Epithelial cell of esophagus (primary cell): ENCODE measurements at places on chromosomes 4 and X.

GRCh38 chr4:138439143-138439581 lies 197.0 kb upstream of the SLC7A11 start:
- no peak for DNase-seq

GRCh38 chrX:38278682-38279081 lies 48.6 kb downstream of the RPGR start:
- no peak for DNase-seq

GRCh38 chrX:29826742-29827141 lies 388.6 kb upstream of the MAGEB2 start:
- DNase-seq, result no peak

GRCh38 chr4:136424052-136424451 lies 1108.2 kb downstream of the PCDH18 start:
- DNase-seq, result no peak

DNA sequence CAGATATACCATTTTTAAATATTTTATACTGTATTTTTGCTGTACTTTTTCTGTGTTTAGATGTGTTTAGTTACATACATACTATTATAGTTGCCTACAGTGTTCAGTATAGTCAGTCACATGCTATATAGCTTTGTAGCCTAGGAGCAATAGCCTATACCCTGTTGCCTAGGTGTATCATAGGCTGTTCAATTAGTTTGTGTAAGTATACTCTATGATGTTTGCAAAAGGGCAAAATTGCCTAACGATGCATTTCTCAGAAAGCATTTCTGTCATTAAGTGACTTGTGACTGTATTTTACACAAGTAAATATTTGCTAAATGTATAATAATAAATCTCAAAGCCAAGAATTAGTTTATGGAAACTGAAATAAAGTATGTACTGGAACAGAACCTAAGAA lies 9.5 kb downstream of the ETFDH start:
- DNase-seq, result no peak

- DNase-seq, result no peak
Measured at GRCh38 chrX:38917954-38918353, 116.7 kb downstream of the MID1IP1 start.

- DNase-seq, result no peak
Measured at GRCh38 chr4:26192899-26193869, 127.6 kb upstream of the RBPJ start.

- DNase-seq, result peak; percentile 84
Measured at GRCh38 chrX:74104356-74105015, 199.5 kb upstream of the ZCCHC13 start.

DNA sequence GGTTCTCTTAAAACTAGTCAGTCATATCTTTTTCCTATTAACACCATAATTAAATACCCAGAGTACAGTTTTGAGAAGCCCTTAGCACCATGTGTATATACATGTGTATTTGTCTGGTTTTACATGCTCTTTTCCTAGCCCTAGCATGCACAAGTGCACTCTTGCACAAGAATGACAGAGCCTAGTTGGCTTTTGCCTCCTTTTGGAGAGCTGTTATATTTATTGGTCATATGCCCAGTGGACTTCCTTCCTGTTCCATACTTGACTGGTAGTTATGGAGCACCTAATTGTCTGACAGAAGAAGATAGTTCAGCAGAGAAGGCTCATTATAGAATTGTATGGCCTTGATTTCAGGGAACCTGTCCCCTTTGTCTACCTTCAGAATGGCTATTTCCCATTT lies 155.6 kb downstream of the ARX start:
- no peak for DNase-seq

GRCh38 chr4:82261084-82261483 lies 112.7 kb downstream of the HNRNPD start:
- DNase-seq, result no peak

- DNase-seq, result no peak
Measured at GRCh38 chrX:120357186-120357585, 4.7 kb upstream of the ATP1B4 start.

GRCh38 chr4:128869776-128870509 lies 60.4 kb downstream of the JADE1 start:
- peak; percentile 3 for DNase-seq

DNA sequence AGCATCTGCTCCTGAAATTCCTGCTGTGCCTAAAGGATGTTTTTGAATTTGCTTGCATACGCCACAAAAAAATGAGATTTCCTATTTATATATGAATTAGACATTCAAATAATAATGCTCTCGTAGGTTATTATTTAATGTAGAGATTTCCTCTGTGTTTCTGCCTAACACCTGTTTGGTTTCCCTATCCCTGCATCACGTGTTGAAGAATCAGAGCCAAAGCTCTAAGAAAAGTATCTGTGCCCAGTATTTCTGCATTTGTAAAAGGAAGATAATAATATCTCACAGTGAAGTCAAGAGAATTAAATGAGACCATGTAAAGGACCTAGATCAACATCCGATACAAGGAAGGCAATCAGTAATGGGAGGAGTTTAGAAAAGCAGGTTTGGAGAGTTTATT lies 179.5 kb downstream of the HNRNPD start:
- DNase-seq, result no peak

- no peak for DNase-seq
Measured at GRCh38 chr4:31737419-31737818, 1017.2 kb downstream of the PCDH7 start.

GRCh38 chr4:85744950-85745349 lies 270.0 kb downstream of the ARHGAP24 start:
- DNase-seq, result peak; percentile 76

DNA sequence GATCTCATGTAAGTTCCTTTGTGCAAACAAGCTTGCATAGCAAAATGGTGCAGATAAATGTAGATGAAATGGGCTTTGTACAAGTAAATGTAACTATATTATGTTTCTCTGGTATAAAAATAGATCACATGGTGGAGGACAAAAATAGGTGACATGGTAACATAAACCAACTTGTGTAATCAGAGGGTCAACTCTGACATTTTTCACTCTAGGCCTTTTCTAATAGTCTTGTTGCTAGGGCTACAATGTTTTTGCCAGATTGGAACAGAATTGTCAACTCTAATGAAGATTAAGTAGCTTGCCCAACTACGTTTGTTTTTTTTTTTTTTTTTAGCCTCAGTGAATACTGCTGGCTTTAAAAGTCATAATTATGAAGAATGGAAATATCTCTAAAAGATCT lies 11.5 kb downstream of the MAD2L1 start:
- no peak for DNase-seq

- peak; percentile 25 for DNase-seq
Measured at GRCh38 chr4:165723051-165723795, 149.8 kb upstream of the TLL1 start.

DNA sequence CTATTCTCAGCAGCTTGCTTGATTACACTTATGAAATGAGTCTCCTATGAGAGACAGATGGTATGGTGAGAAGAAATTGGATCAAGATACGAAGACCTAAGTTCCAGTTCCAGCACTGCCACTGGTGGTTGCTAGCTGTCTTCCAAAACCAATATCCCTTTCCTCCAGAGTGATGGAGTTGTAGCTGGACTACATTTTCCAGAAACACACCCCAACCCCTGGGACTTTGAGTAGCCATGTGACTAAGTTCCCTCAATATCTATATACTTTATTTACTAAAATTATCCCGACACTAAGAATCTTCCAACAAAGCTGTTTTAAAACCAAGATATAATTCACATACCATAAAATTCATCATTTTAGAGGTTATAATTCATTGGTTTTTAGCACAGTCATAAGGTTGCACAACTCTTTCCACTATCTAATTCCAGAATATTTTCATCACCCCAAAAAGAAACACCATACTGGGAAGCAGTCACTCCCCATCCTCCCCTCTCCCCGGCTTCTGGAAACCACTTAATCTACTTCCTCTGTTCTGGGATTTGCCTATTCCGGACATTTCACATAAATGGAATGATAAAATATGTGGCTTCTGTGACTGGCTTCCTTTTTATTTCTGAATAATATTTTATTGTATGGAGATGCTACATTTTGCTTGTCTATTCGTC lies 118.0 kb downstream of the MANBA start:
- no peak for DNase-seq

GRCh38 chrX:153582896-153583295 lies 16.0 kb downstream of the CCNQ start:
- DNase-seq, result peak; percentile 29

DNA sequence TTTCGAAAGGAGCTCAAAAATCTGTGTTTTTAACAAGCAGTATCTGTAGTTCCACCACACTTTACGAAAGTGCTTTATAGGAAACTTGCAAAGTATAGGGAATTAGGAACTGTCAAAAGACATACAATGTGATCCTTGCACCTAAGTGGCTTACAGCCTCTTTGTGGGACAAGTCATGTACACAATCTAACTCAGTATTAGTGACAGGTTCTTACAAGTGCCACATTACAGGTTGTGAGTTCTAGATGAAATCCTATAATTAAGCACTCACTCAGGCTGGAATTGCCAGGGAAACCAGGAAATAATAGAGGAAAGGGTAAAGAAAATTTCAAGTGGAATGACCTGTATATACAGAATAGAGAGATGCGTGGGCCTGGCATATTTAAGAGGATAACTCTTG lies 567.3 kb upstream of the ATOH1 start:
- no peak for DNase-seq

DNA sequence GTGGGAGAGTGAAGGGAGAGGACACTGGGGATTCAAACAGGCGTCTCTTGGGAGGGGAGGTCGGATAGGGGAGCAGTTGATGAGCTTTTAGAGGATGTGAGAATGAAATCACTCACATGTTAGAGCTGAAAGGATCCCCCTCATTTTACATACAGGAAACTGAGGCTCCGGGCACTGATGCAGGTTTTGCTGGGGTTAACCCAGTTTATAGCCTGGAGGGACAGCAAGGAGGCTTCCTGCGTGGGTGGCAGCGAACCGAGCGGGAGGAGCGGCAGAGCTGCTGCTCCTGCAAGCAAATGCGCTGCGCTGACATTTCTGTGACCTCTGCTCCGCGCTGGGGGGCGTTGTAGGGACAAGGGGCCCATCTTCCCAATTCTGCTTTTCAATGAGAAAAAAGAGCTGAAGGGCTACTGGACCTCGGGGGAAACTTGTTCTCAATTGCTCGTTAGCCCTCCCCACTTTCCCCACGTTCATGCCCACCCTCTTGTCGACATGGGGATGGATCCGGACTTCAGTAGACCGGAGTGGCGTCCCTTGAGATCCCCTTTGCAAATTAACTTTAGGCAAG lies 1.2 kb upstream of the NEUROG2 start:
- no peak for DNase-seq

DNA sequence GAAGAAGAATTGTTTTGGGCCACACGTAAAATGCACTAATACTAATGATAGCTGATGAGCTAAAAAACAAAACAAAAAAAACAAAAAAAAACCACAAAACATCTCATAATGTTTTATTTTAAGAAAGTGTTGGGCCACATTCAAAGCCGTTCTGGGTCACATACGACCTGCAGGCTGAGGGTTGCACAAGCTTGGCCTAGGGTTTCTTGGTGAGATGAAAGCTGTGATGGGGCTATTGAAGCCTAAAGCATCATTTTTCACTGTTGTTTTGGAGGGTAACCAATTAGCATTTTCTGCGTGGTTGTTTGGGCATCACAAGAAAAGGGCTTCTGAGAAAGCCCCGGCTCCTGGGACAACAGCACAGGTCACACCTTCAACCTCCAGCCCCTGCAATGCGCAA lies 42.5 kb upstream of the ZNF157 start:
- DNase-seq, result no peak

- peak; percentile 82 for DNase-seq
Measured at GRCh38 chrX:41441934-41442823, 5.0 kb upstream of the NYX start.

DNA sequence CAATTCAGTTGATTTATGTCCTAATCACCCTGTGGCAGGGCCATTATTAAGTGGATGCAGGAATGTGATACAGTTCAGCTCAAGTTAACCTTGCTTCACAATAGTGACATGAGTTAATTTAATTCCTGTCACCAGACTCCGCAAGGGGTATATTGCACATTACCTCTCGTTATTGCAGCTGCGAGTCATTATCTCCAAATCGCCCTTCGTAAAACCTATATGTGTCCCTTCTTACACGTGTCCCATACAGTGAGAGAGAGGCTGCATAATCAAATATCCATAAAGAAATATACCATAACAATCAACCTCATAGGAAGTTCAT lies 369.9 kb upstream of the ANXA10 start:
- no peak for DNase-seq

- DNase-seq, result no peak
Measured at GRCh38 chrX:78748846-78749245, 1.3 kb downstream of the LPAR4 start.

- DNase-seq, result peak; percentile 88
Measured at GRCh38 chr4:47525154-47525819, 40.2 kb downstream of the ATP10D start.

- no peak for DNase-seq
Measured at GRCh38 chrX:152276277-152276676, 137.9 kb upstream of the MAGEA10 start.

GRCh38 chrX:19739683-19740082 lies 147.7 kb downstream of the SH3KBP1 start:
- DNase-seq, result peak; percentile 71

DNA sequence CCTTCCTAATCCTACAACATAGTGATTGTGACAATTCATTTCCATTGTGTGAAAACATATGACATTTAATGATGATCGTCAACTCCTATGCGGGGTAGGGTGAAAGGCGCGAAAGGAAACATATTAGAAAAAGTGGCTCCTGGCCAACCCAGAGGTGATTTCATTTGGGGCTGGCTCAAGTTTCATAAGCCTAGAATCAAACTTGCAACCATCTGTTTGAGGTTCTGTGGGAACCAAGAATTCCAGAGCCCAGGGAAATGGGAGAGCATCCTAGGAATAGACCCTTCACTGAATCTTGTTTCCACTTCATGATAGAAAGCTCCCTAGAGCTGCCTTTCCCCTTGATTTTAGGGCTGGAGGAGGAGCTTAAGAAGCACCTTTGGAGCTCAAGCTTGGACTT lies 101.3 kb upstream of the EGFL6 start:
- no peak for DNase-seq

DNA sequence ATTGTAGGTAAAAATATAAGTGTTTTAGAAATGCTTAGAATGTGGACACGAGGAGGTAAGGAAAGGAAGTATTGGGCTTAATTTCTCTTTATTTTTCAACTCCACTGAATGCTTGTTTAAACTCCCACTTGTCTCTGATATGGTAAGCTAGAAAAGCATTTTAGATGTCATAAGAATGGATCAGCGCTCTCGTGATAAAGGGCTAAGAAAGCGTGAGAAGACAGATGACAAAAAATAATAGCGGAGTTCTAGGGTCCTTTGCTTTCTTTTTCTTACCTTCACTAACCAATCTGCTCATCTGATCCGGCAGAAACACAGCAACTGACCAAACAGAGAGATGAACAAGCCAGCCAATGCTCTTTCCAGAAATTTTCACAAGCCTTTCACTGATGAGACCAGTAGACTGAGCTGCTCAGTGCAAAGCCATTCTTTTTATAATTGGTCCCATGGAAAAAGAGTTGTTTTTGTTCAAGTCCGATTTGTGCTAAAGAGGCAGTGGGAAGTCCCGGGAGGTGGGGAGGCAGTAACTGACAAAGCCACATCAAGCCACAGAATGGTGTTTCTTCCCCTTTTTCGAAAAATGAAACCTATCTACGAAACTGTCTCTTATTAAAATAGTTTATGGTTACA lies at the start of gene TASL:
TSS of gene TASL (minus strand) at position 405 of the 630 bp plus-strand sequence. CDS start 17,411 bp downstream, outside the sequence.
- no peak for DNase-seq

- no peak for DNase-seq
Measured at GRCh38 chr4:15675356-15675755, 6.3 kb upstream of the FAM200B start.
